ENCODE measurements at places on chromosomes 1 and 21.
A peak's percentile ranks its signal among the peaks of the same experiment; 100 is the strongest.

DNA sequence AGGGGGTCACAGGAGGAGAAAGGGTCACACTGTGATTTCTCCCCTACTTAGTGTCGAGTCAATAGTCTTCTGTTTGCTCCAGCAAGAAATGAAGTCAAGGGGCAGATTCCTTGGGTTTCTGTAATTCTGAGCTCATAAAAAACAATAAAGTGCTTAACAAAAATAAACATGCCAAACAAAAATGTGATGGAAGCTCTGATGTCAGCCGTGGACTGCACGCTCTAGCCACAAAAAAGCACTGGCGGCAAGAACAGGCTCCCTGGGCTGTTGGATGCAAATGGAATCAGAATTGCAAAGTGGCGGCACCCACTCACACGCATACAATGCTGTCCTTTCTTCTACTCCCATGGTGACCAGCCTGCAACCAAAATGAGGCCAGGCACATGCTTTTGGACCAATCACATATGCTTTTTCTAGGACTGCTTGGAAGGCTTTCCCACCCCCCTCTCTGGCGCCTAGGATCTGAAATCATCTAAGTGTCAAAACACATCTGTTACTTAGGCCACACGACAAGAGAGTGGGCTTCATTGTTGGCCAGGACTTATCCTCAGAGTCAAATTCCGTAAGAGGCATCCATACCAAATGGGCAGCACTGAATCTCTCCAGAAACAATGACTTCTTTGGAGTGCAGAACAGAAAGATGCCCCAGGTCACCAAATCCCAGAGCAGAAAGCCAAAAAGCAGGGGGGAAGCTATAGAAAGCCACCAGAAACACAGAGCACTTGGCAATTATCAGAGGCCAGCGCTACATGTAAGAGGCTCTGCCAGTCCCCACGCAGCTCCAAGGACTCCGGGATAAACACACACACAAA, 9.2 kb downstream of the C1orf198 start:
- no peaks in the 10 kb centered on the region for H3K27me3 ChIP-seq
- 0 out of 2 replicates have a peak, but pooled peaks cover 4% of the 10 kb centered on the region for H3K36me3 ChIP-seq
- H3K4me3 ChIP-seq: no peak overlapping the region
- H3K4me1 ChIP-seq: peaks cover 2% of the 10 kb centered on the region

- no peak for DNase-seq
- no peaks in the 10 kb centered on the region for H3K27me3 ChIP-seq
- no peaks in the 10 kb centered on the region for H3K36me3 ChIP-seq
- no peak overlapping the region for H3K27ac ChIP-seq
Measured at GRCh38 chr1:79259390-79260336, 253.1 kb upstream of the ADGRL4 start.

GRCh38 chr1:23196627-23197328, 20.5 kb downstream of the HTR1D start:
- no peak for DNase-seq
- no peaks in the 10 kb centered on the region for H3K4me1 ChIP-seq
- H3K27me3 ChIP-seq: no peaks in the 10 kb centered on the region
- peaks cover 14% of the 10 kb centered on the region for H3K36me3 ChIP-seq
- no peak overlapping the region for H3K27ac ChIP-seq

GRCh38 chr1:160459056-160459455, 58.7 kb downstream of the VANGL2 start:
- peaks cover 5% of the 10 kb centered on the region for H3K4me1 ChIP-seq
- no peaks in the 10 kb centered on the region for H3K27me3 ChIP-seq
- no peak overlapping the region for H3K4me3 ChIP-seq
- H3K36me3 ChIP-seq: no peaks in the 10 kb centered on the region

GRCh38 chr1:56399795-56400194, 179.6 kb downstream of the PLPP3 start:
- H3K36me3 ChIP-seq: no peaks in the 10 kb centered on the region
- H3K4me1 ChIP-seq: no peaks in the 10 kb centered on the region
- H3K4me3 ChIP-seq: no peak overlapping the region
- H3K27ac ChIP-seq: no peak overlapping the region
- H3K27me3 ChIP-seq: no peaks in the 10 kb centered on the region
- no peak for DNase-seq

DNA sequence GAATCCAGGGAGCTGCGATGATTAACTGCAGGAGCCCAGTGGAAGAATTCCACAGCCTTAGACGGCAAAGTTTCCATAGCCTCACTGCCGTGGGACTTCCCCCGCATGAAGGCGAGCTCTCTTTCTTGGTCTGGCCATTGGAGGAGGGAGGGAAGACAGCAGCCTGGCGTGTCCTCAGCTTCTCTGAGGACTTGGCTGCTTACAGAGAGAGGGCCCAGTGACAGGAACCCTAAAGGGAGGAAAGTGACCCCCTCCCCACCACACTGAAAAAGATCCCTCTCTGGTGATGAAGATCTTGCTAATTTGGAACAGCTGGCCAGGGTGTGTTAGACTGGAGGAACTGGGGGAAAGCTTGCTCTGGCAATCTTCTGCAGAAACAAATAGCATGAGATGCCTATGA, 41.0 kb downstream of the ATP2B4 start:
- no peak overlapping the region for H3K27ac ChIP-seq
- DNase-seq: no peak
- no peak overlapping the region for H3K4me3 ChIP-seq
- H3K27me3 ChIP-seq: no peaks in the 10 kb centered on the region
- H3K36me3 ChIP-seq: no peaks in the 10 kb centered on the region
- no peaks in the 10 kb centered on the region for H3K4me1 ChIP-seq

DNA sequence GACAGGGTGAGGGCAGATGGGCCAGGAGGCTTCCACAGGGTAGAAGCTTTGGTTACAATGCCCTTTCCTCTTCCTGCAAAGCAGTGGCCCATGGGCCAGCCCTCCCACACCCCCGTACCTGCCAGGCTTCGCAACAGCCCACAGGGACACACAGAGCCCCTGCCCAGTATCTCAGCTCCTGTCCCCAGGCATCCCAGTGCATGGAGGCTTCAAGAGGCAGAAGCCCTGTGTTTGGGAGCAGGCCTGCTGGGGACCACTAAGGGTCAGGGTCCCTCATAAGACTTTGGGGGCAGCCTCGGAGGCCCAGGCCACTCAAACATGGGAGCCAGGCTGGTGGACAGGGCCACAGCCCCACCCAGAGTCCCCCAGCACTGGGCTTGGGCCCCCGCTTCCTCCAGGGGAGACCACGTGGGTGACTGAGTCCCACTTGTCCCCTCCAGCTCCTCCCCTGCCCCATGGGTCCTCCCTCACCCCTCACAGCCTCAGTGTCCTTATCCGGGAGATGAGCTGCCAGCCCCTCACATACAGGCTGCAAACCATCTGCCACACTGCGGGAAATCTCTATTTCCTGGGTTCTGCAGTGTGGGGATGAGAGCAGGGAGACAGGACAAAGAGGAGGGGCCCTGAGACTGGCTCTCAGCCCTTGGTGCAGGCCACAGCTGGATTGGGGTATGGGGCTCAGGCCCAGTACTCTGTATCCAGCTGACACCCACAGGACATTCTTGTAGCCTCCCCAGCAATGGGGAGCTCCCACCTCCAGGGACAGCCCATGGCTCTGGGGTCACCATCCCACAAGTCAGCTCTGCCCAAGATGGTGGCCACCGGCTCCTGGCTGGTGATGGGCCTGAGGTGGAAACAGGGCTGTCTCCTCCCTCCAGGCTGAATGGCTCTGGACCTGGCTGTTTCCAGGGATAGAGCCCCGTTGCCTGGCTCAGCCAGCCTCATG, 50.7 kb downstream of the WNT9A start:
- peak; percentile 33 for DNase-seq
- no peaks in the 10 kb centered on the region for H3K27me3 ChIP-seq
- no peak overlapping the region for H3K4me3 ChIP-seq
- H3K27ac ChIP-seq: no peak overlapping the region
- H3K4me1 ChIP-seq: no peaks in the 10 kb centered on the region
- H3K36me3 ChIP-seq: no peaks in the 10 kb centered on the region

- H3K27me3 ChIP-seq: no peaks in the 10 kb centered on the region
- H3K4me3 ChIP-seq: no peak overlapping the region
- H3K4me1 ChIP-seq: no peaks in the 10 kb centered on the region
- peaks cover 52% of the 10 kb centered on the region for H3K36me3 ChIP-seq
Measured at GRCh38 chr1:180094705-180095295, 59.9 kb upstream of the QSOX1 start.

DNA sequence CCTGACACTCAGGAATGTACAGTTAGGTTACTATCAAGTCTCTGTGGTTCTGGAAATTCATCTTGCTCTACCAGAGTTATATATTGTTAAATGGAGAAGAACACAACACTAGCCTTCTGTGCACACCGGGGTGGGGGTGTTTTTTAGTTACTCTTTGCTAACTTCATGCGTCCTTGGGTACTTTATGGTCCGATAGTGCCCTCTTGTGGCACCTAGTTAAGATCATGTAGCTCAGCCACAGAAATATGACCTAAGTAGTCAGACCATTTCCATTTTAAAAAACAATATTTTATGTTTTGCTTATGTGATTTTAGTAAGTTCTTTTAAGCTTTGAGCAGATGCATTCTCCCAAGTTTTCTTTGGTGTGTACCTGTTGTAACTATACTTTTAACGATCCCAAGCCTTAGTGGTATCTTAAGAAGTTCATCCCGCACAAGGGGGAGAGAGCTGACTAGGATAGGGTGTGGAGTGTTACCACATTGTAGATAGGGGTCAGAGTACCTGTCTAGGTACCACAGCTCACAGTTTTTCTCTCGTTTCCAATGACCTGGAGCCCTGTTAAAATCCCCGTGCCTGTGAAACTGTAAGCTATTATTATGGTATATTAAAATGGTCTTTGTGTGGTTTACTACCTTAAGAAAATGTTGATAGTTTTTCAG, 20.6 kb upstream of the SH3D21 start:
- H3K4me1 ChIP-seq: no peaks in the 10 kb centered on the region
- no peak overlapping the region for H3K4me3 ChIP-seq

- H3K4me3 ChIP-seq: peak overlapping the region; percentile 75
- H3K27ac ChIP-seq: no peak overlapping the region
- no peaks in the 10 kb centered on the region for H3K4me1 ChIP-seq
- H3K36me3 ChIP-seq: no peaks in the 10 kb centered on the region
- no peak for DNase-seq
Measured at GRCh38 chr1:218347723-218348627, 2.8 kb downstream of the TGFB2 start.

- H3K4me1 ChIP-seq: peaks cover 20% of the 10 kb centered on the region
- no peak overlapping the region for H3K27ac ChIP-seq
- no peak overlapping the region for H3K4me3 ChIP-seq
- no peaks in the 10 kb centered on the region for H3K27me3 ChIP-seq
Measured at GRCh38 chr1:94862718-94863117, 42.6 kb downstream of the SLC44A3 start.

DNA sequence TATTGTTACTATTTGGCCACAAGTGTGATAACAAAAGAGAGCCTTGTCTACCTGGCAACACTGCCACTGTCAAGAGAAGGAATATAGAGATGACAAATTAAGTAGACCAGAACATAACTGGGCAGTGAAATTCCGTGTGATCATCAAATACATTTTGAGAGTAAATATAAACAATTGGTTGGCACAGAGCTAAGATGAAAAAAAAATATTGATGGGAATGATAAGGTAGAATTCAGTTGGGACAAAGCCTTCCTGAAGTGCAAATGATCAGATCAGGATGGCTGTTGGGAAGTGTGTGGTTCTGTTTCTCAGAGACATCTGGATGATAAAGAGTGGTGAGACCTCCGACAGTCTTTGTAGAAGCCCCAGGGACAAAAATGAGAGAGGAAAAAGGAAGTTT, 205.5 kb upstream of the CAMK1G start:
- no peak for DNase-seq
- no peak overlapping the region for H3K27ac ChIP-seq
- no peaks in the 10 kb centered on the region for H3K4me1 ChIP-seq
- H3K4me3 ChIP-seq: no peak overlapping the region
- no peaks in the 10 kb centered on the region for H3K36me3 ChIP-seq

- H3K4me1 ChIP-seq: peaks cover 22% of the 10 kb centered on the region
- no peaks in the 10 kb centered on the region for H3K27me3 ChIP-seq
- DNase-seq: peak; percentile 82
Measured at GRCh38 chr1:16167331-16168143, 11.7 kb upstream of the EPHA2 start.

GRCh38 chr1:74286414-74286813, 51.2 kb downstream of the TNNI3K start:
- H3K27ac ChIP-seq: no peak overlapping the region
- DNase-seq: no peak
- no peaks in the 10 kb centered on the region for H3K36me3 ChIP-seq
- no peak overlapping the region for H3K4me3 ChIP-seq
